ENCODE measurements at places on chromosomes 3 and 15.
A peak's percentile ranks its signal among the peaks of the same experiment; 100 is the strongest.

DNA sequence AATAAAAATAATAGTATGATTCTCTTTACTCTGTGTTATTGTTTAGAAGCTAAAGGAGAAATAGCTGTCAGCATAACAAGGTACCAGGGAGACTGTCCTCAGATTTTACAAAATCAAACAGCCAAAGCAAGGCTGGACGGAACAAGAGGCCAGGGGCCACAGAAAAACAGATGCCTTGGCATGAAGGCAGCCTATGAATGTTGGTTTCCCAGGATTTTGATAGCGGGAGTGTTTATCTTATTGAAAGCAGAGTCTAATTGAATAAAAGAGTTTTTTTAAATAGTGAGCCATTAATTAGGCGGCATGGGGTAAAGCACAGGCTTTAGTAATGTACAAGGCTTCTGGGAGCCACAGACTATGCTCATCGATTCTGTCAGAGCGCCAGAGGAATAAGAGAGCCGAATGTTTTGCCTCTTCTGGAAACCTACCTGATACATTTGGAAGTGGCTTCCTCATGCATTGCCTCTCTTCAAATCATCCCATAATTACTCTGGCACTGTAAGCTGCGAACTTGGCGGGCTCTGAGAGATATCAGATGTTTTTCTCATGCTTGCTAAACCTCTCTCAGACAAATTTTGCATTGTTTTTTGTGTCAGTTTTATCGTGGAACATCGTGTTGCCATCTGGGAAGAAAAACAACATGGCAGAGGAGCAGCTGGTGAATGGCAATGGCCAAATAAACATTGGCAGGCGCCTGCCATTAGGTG, 30.4 kb upstream of the TMCO5A start:
- no peak for DNase-seq

DNA sequence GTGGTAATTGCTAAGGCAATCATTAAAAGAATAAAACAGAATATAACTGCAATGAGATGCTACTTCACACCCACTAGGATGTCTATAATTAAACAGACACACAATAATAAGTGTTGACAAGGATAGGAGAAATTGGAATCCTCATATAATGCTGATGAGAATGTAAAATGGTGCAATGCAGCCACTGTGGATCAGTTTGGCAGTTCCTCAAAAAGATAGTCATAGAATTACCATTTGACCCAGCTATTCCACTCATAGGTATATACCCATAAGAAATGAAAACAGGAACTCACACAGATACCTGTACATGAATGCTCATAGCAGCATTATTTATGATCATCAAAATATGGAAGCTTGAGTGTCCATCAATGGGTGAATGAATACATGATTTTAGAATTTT, 9.6 kb upstream of the RNF111 start:
- no peak for DNase-seq

GRCh38 chr3:14765576-14766427, 53.0 kb upstream of the FGD5 start:
- no peak for DNase-seq

DNA sequence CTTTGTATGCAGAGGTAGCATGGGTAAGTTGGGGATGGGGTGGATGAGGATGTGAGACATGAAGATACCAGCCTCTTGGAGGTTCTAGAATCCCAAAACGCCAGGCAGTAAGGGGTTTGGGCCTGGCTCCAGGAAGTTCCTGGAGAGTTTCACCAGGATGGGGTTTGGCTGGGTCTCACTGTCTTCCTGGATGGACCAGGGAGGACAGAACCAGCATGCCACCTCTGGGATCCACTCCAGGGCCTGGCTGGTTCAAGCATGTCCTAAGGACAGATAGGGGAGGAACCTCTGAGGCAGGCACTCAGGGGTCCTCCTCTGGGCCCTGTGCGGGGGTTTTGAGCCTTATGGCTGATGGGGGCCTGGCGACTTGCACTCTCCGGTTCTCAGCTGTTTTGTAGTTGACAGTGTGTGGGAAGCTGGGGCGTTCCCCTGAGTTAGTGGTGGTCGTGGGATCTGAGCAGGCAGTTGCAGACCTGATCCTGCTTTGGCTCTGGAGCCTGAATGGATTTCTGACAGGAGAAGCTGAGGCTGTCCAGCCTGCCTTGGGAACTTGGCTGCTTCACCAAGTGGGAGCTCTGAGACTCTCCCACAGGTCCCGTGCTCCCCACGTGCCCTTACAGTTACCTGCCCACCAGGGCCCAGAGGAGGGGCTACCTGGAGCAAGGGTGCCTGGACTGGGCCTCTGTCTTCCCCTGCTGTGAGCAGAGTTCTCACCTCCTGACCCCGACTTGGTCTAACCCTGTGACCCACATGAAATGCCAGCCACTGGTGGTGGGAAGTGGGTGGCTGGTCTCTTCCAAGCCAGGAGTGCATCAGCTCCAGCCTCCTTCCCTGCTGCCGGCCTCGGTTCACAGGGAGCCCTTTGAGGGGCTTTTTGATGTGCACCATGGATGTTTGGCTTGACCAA, 128.4 kb downstream of the EEFSEC start:
- DNase-seq, result no peak

DNA sequence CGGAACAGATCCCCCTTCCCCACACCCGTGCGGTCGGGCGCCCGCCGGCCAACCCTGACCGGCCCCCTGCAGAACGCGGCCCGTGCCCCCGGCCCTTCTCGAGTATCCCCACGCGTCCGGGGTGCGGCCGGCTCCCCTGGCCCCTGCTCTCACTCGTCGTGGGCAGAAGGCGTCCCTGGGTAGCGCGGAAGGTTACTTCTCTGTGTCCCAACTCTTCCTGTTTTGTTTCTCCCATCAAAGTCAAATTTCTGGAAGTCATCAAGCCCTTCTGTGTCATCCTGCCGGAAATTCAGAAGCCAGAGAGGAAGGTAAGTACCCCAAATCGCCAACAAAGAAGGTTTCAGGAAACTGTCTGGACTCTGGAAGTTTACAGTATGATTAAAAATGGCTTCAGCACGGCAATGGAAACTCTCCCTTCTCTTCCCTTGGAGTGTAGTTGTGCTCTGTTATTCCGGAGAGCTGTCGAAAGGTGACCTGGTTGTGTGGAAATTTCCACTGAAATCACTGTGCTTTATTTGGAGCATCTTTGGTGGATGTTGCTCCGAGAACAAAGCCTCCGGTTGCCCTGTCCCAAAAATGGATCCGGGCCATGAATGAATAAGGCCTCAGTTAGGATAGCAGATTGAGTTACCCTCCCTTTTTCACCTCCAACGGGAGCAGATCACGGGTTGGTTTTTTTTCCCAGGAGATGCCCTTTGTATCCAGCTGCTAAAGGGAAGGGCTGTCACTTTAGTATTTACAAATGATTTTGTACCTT, 536 bp downstream of the SEC61A1 start:
- peak; percentile 15 for DNase-seq

GRCh38 chr3:7193269-7193668, 332.4 kb downstream of the GRM7 start:
- no peak for DNase-seq

DNA sequence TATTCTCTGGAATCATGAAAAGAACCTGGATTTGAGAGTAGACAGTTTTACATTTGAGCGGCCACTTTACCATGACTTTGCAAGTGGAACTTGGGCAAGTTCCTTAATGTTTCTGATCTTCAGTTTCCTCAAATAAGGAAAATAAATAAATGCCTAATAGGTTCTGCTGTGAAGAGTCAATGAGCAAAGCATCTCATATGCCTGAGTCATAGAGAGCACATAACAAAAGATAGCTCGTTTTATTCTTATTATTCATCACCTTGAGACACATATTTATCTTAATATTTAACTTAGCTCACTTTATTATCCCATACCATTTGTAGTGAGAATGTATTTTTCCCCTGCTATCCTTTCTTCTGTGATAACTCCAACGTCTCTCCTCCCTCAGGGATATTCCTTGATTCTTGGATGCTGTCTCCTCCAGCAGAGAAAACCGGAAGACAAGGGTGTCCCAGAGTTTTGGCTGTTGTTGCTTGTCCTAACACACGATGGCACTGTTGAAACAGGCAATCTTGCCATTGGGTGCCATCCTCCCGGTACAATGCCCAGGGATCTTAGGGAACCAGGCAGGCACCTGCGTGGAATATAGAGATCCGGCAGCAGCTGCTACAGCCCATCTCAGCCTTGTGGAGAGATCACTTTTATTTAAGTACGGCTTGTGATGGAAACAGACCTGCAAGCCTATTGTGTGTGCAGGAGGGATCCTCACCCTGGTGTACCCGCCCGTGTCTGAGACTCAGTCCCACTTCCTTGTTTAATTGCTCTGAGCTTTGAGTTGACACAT, 33.3 kb upstream of the VPS33B start:
- peak; percentile 31 for DNase-seq

- no peak for DNase-seq
Observed at GRCh38 chr3:34213478-34213877, 415.0 kb downstream of the PDCD6IP start.

GRCh38 chr15:68053701-68054627, at the start of gene PIAS1:
TSS of gene PIAS1 (plus strand) at chr15:68054315. CDS start at chr15:68054327, 12 bp downstream.
- peak; percentile 96 for DNase-seq

DNA sequence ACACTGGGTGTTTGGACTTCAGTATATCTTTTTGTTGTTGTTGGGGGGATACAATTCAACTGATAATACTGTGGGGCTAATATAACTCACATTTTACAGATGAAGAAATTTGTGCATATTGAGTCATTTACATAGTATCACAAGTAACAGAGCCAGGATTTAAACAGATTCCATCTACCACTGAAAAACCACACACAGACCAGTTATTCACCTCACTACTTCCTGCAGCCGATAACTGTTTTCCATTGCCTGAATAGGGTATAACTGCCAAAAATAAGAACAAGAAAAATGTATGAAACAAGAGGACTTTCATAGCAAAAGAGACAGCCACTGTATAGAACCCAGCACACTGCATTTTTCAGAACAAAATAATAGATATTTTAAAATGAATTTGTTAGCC, 215.8 kb upstream of the CNTN6 start:
- DNase-seq, result no peak

- no peak for DNase-seq
Observed at GRCh38 chr3:152447511-152447910, 178.8 kb downstream of the MBNL1 start.

- DNase-seq, result no peak
Observed at GRCh38 chr3:73611176-73611575, 13.6 kb downstream of the PDZRN3 start.

DNA sequence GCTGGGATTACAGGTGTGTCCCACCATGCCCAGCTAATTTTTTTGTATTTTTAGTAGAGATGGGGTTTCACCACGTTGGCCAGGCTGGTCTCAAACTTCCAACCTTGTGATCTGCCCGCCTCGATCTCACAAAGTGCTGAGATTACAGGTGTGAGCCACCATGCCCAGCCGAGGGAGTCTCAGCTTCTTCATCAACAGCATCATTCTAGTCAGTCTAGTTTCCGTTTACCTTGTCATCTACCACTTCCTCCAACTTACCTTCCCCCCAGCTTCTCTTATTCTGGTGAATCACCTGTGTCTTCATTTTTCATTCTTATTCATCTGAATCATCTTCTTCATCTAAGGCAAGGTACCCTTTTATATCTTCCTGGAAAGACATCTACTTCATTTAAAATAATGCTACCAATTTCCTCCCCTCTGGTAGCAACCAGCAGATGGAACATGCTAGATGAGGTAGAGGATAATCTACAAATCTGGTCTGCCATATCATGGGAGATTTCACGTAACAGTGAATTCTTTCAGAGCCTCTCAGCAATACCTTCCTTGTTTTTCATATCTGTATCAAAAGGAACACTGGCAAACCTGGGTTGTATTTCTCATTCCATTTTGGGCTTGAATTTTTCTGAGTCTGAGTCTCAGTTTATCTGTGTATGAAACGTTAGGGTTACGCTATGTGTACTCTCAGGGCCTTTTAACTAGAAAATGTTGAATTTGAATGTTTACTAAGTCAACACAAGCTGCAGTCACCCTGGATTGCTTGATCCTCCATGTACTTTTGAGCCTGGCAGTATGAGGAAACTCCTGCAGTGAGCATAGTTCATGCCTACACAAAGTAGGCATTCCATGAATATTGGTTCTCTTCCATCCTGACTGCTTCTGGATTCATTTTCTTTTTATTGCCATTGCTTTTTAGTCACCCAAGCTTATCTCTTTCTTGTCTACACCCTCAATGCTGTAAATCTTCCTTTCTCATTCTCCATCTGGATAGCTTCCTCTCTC, 16.8 kb downstream of the LPP start:
- no peak for DNase-seq

- no peak for DNase-seq
Observed at GRCh38 chr15:92664178-92664900, 8.8 kb upstream of the FAM174B start.

- DNase-seq, result no peak
Observed at GRCh38 chr15:28861031-28861534, 12.6 kb upstream of the GOLGA6L7 start.

DNA sequence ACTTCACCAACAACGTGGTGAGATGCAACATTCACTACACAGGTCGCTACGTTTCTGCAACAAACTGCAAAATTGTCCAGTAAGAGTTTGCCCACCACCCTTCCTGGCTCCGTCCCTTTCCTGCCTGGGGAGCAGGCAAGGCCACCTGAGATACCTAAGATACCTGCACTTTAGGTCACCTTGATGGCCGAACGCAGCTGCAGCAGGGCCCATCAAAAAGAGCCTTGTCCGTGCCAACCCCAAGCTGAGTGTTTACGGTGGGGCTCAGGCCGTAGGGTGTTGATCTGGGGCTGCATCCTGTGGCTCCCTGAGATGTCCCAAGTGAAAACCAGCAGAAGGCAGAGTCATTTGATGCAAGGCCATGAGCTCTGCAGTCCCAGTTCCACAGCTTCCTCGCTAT, 23.2 kb downstream of the LOXL1 start:
- no peak for DNase-seq

- no peak for DNase-seq
Observed at GRCh38 chr3:160245261-160245800, 20.1 kb downstream of the C3orf80 start.

Measured in hematopoietic multipotent progenitor cell treated with erythropoietin and hydrocortisone succinate and interleukin-3 and kit ligand, for 15 days (in vitro differentiated cells).